HepG2 (cell line): ENCODE measurements at places on chromosomes 1 and 21. TPM values are rescaled to one million over a fixed set of nuclear protein-coding genes. Genes with fewer than 3 reads are reported as not detected.

DNA sequence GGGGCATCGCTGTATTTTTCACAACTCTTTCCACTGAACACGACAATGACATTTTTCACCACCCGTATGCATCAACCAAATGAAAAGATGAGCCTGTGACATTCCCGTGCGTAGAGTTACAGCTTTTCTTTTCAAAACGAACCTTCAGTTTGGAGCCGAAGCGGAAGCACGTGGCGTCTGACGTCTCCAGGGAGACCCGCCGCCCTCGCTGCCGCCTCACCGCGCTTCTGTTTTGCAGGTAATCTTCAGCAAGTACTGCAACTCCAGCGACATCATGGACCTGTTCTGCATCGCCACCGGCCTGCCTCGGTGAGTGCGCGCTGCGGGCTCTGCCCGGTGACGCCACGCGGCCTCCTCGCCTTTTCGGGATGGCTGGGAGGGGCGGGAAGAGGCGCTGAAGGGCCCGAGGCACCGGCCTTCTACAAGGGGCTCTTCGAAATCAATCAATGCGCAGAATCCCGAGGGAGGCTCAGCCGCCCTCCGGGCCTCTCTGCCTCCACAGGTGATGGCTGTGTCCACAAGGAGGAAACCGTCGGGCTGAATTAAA lies 32.6 kb downstream of the PDE9A start:
- DNase-seq = no peak

DNA sequence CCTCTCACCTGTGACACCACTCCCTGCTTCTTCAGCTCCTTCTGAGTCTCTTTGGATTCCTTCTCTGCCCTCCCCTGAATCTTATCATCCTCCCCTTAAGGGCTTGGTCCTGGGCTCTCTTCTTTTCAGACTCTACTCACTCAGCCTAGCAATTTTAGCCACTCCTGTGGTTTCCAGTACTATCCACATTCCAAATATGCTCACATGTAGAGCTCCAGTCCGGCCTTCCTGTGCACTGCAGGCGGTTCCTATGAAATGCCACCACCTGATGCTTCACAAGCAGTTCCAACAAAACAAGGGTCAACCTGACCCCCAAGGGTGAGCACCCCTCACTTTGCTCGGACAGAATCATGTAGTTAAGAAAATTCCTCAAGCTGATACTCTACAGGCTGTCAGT lies 35.9 kb downstream of the MAB21L3 start:
- DNase-seq = no peak

DNA sequence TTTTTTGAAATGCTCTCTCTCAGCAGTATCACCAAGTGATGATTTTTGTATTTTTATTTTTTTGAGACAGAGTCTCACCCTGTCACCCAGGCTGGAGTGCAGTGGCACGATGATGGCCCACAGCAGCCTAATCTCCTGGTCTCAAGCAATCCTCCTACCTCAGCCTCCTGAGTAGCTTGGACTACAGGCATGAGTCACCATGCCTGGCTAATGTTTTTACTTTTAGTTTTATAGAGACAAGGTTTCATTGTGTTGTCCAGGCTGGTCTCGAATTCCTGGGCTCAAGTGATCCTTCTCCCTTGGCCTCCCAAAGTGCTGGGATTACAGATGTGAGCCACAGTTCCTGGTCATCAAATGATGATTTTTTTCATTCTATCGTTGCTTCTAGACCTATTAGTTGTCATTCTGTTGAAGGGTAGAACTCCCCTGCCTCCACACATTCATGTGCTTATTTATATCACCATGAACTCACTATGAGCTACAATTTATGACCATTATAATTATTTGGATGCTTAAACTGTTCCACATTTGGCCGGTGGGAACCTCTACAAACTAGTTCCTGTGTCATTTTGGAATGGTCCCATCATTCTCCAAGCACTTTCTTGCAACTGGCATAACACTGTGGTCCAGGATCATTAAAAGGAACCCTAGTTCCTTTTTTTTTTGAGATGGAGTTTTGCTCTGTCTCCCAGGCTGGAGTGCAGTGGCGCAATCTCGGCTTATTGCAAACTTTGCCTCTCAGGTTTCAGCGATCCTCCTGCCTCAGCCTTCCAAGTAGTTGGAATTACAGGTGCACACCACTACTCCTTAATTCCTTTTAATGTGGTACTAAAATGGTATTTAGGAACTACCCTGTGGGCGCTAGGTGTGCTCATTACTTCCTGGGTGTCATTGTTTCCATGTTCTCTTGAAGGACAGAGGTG lies 20.2 kb upstream of the TOR3A start:
- DNase-seq = no peak

Gene FNBP1L
- 21.6 and 24.1 TPM in 2 replicates for polyA plus RNA-seq
